Neural crest cell (in vitro differentiated cells): ENCODE measurements at places on chromosomes 4 and X. TPM values are rescaled to one million over a fixed set of nuclear protein-coding genes. Genes with fewer than 3 reads are reported as not detected.

Gene ERAS
- 0.49 and 0.50 TPM in 2 replicates for total RNA-seq

- H3K4me1 ChIP-seq, result no peaks in the 10 kb centered on the region
- no peaks in the 10 kb centered on the region for H3K36me3 ChIP-seq
Observed at GRCh38 chr4:42104521-42104920, 47.9 kb downstream of the BEND4 start.

GRCh38 chrX:102560423-102561068 is 38.8 kb upstream of the ARMCX5 start:
- no peaks in the 10 kb centered on the region for H3K36me3 ChIP-seq
- H3K27me3 ChIP-seq, result no peaks in the 10 kb centered on the region
- H3K27ac ChIP-seq, result no peak overlapping the region
- no peaks in the 10 kb centered on the region for H3K4me1 ChIP-seq
- DNase-seq, result no peak

GRCh38 chr4:5959211-5959982 is 58.8 kb downstream of the C4orf50 start:
- DNase-seq, result no peak
- H3K27me3 ChIP-seq, result peaks cover 55% of the 10 kb centered on the region
- peaks cover 21% of the 10 kb centered on the region for H3K4me1 ChIP-seq

- no peaks in the 10 kb centered on the region for H3K4me1 ChIP-seq
- no peak overlapping the region for H3K4me3 ChIP-seq
- peaks cover 3% of the 10 kb centered on the region for H3K27me3 ChIP-seq
- no peak overlapping the region for H3K27ac ChIP-seq
Observed at GRCh38 chr4:47118192-47118929, 87.0 kb downstream of the GABRB1 start.

GRCh38 chrX:107563824-107564223 is 64.5 kb upstream of the PRPS1 start:
- H3K4me1 ChIP-seq, result peaks cover 19% of the 10 kb centered on the region
- H3K4me3 ChIP-seq, result no peak overlapping the region
- no peaks in the 10 kb centered on the region for H3K27me3 ChIP-seq
